Inflammatory macrophage treated with lipopolysaccharide for 1 hour (primary cell): ENCODE measurements at places on chromosomes 13 and 19.

DNA sequence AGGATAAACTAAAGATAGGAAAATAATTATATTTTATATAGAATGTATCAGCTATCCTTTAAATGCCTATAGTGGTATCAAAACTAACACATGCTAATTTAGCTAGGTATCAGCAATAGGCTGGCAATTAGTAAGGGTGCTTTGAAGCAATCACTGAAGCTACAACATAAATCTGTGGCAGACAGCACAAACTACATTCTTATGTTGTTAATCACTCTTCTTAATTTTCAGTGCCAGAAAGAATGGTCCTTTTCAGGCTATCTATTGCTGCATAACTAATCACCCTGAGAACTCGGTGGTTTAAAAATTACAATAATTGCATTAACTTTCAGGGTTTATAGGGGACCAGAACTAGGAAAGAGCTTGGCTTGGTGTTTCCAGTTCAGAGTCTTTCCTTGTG is 963.1 kb downstream of the EFNB2 start:
- DNase-seq: no peak

- DNase-seq: no peak
Observed at GRCh38 chr19:7187605-7188339, 106.4 kb downstream of the INSR start.

GRCh38 chr19:52599241-52599640 is 29.2 kb downstream of the ZNF701 start:
- DNase-seq: no peak

- no peak for DNase-seq
Observed at GRCh38 chr13:53038993-53039392, 10.4 kb downstream of the OLFM4 start.

- no peak for DNase-seq
Observed at GRCh38 chr13:42602906-42603305, 29.0 kb downstream of the TNFSF11 start.

DNA sequence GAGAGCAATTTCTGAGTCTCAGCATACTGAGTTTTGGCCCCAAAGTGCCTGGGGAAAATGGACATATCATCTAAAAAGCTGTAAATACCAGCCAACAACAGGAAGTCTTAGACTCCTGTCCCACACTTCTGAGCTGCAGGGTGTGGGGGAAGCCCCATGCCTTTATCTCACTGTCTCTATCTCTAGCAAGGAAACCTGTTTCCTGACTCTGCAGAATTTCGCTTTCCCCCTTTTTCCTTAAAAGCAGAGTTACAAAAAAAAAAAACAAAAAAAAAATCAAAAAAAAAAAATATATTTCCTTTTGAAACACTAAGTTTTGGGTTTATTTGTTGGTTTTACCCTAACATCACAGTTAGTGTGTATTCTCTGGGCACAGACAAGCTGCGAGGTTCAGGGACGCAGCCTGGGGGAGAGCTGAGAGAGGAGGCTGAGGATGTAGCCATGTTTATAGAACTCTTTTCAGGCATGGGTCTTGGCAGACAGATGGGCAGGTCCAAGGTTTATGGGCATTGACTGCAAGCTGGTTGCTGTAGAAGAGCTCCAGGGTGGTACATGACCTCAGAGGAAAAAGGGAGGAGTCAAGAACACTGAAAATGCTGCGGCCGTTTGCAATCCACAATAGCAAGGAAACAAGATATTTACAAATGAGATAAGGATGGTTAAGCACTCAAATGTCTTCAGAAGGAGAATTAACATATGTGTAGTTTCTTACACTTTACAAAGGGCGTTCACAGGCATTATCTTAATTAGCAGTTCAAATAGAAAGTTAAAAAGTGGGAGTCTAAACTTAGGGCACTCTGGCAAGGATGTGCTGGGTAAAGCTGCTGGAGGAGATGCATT is 4.9 kb downstream of the MBNL2 start:
- DNase-seq: no peak

DNA sequence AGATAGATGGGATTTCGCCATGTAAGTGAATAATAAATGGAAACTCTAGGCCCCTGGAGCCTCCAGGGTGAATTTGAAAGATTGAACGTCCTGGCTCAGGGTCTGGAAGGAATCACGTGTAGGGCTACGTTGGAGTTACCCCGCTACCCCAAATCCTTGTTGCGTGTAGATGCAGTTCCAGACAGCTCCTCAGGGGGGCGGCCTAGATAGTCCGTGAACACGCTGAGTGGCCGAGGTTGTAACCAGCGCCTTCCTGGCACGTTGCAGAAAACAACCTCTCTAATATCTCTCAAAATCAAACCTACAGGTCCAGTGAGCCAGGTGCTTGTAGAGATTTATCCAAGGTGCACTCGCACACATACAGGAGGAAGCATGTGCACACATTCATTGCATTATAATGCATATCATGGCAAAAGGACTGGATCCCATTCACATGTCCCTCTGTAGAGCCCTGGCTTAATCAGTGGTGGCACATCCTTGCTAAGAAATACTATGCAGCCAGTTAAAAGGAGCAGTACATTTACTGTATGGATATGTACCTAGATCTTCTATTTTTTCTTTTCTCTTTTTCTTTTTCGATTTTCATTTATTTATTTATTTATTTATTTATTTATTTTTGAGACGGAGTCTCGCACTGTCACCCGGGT is 2.5 kb upstream of the KEAP1 start:
- peak; percentile 93 for DNase-seq

GRCh38 chr13:100887729-100888151 is 213.1 kb upstream of the TMTC4 start:
- DNase-seq: no peak

- no peak for DNase-seq
Observed at GRCh38 chr13:102003848-102004570, 397.8 kb downstream of the FGF14 start.

DNA sequence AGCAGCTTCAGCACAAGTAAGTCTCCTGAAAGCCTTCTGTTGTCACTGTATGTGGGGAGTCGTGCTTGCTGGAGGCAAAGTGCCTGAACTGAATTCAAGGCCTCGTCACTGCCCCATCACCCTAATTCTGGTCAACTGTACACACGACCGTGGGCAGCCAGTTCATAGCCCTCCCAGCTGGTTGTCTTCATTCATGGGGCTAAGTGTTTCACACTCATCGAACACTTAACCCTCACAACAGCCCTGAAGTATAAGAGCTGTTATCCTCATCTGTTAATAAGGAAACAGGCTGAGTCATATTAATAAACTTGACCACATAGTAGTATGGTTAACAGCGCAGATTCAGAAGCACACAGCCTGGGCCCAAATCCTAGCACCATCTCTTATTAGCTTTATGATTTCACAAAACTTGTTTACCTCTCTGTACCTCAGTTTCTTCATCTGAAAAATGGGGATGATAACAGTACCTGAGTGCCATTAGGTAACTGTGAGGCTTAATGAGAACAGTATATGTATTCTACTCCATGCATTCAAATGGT is 66.7 kb downstream of the CDADC1 start:
- no peak for DNase-seq

DNA sequence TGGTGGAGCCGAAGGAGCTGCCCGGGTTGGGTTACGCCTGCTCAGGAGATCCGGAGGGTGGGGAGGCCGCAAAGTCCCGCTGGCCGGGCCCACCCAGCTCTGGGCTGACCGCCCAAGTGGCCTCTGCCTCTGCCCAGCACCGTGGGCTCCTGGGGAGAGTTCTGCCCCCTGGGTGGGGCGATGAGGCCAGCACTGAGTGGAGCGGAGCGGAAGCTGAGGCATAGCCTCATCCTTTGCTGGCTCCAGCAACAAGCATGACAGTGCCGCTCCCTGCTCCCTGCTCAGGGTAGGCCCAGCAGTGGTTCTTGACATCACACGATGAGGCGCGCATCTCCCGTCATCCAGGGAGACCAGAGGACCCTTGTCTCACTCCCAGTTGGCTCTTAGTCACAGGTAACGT is 22.5 kb downstream of the CCDC8 start:
- DNase-seq: no peak

- no peak for DNase-seq
Observed at GRCh38 chr13:20394506-20394905, 131.2 kb downstream of the CRYL1 start.

GRCh38 chr13:99693852-99694611 is 192.8 kb downstream of the TM9SF2 start:
- DNase-seq: no peak

GRCh38 chr13:48783181-48783630 is 129.5 kb downstream of the CYSLTR2 start:
- DNase-seq: peak; percentile 94

DNA sequence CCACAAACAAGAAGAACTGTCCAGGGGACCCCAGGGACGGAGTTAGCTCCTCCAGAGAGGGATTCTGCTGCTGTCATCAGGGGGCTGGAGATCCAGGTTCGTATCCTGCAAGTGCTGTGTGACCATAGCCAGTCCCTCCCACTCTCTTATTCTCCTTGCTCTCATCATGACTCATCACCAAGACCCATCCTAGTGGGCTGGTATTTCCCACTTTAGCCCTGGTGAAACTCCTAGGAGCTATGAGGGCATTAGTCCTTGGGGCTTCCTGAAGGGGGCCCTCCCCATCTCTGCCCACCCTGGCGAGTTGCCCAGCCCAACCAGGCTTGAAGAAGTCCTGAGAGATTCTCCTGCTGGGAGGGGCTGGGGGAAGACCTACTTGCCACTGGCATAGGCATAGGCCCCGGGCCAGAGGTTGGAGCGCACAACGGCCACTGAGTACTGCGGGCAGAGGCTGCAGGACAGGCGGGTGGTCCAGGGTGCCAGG is 7.5 kb upstream of the DMWD start:
- peak; percentile 80 for DNase-seq

- DNase-seq: no peak
Observed at GRCh38 chr13:113839536-113840204, 24.2 kb downstream of the GAS6 start.

DNA sequence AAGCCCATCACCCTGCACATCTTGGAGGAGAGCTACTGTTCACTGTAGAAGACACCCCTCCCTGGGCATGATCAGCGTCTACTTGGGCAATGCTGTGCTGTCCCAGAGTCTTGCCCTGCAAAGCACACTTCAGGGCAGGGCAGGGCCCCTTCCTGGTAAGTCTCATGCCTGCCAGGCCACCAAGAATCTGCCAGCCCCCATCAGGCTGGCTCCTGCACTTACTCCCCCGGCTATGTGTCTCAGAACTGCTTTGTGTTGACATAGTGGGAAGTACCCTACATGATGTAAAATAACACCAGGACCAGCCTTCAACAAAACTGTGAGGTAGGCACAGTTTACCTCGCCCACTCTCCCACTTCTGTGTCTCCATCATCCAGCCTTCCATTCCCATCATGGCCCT is 27.8 kb upstream of the ATP12A start:
- peak; percentile 26 for DNase-seq

- DNase-seq: no peak
Observed at GRCh38 chr19:50344661-50345318, 15.6 kb upstream of the KCNC3 start.

DNA sequence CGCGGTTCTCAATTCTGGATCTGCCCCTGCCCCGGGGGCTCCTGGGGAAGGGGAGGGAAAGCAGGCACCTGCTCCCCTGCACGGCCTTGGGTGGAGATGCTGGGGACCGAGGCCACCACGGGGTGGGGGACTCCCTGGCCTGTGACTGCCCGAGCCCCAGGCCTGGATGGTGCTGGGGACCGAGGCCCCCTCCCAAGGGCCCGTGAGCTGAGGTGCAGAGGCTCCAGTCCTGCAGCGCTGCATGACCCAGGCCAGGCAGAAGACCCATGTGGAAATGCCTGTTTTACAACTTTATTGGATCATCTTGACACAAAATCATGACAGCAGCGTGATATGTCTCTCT is 4.0 kb downstream of the IZUMO4 start:
- DNase-seq: no peak

DNA sequence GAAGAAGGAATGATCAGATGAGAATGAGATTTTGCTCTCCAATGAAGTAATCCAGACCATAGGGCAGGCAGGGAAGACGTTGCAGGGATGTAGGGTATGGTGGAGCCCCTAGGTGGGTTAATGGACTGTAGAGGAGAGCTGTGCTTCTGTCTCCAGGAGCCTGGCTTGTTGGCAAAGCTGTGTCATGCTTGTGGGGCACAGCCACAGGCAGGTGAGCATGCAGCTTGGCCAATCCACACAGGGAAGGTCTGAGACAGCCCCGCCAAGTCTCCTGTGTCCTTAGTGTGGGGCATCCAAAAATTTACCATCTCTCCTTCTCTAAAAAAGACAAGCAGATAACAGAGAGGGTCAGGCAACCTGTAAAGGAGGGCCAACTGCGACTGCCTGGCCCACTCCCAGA is 71.4 kb upstream of the FLT1 start:
- no peak for DNase-seq
